ENCODE measurements at places on chromosomes 7 and 10.
A peak's percentile ranks its signal among the peaks of the same experiment; 100 is the strongest.

- H3K4me1 ChIP-seq: no peaks in the 10 kb centered on the region
- H3K27ac ChIP-seq: no peak overlapping the region
- no peak overlapping the region for H3K4me3 ChIP-seq
- H3K36me3 ChIP-seq: no peaks in the 10 kb centered on the region
- DNase-seq: no peak
Observed at GRCh38 chr10:116913695-116914094, 64.4 kb downstream of the ENO4 start.

GRCh38 chr10:104440221-104440620, 86.6 kb downstream of the CFAP58 start:
- H3K4me3 ChIP-seq: no peak overlapping the region
- no peak for DNase-seq
- no peak overlapping the region for H3K27ac ChIP-seq
- no peaks in the 10 kb centered on the region for H3K36me3 ChIP-seq
- no peaks in the 10 kb centered on the region for H3K4me1 ChIP-seq
- H3K27me3 ChIP-seq: peaks cover 8% of the 10 kb centered on the region

GRCh38 chr7:35697414-35698175, 2.7 kb upstream of the HERPUD2 start:
- H3K27me3 ChIP-seq: no peaks in the 10 kb centered on the region
- no peak for DNase-seq
- no peak overlapping the region for H3K27ac ChIP-seq
- H3K36me3 ChIP-seq: peaks cover 8% of the 10 kb centered on the region
- H3K4me1 ChIP-seq: peaks cover 51% of the 10 kb centered on the region

DNA sequence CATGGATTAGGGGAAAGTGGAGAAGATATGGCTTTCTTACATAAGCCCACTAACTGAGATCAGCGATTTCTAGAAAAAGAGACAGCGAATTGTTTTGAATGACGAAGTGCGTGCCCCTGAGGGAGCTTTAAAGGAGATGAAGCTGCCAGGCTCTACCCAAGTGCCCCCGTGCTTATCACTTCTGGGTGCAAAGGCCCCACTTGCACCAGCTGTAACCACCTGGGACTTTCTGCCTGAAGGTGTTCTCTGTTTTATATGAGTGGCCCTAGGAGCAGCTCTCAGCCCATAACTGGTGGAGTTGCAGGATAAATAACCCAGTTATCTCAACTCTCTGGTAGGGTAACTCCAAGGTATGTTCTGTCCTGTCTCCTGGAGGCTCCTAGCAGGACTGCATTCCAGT, 20.4 kb upstream of the CARD11 start:
- H3K27me3 ChIP-seq: no peaks in the 10 kb centered on the region
- peaks cover 90% of the 10 kb centered on the region for H3K4me1 ChIP-seq
- no peaks in the 10 kb centered on the region for H3K36me3 ChIP-seq
- peak overlapping the region; percentile 88 for H3K27ac ChIP-seq

DNA sequence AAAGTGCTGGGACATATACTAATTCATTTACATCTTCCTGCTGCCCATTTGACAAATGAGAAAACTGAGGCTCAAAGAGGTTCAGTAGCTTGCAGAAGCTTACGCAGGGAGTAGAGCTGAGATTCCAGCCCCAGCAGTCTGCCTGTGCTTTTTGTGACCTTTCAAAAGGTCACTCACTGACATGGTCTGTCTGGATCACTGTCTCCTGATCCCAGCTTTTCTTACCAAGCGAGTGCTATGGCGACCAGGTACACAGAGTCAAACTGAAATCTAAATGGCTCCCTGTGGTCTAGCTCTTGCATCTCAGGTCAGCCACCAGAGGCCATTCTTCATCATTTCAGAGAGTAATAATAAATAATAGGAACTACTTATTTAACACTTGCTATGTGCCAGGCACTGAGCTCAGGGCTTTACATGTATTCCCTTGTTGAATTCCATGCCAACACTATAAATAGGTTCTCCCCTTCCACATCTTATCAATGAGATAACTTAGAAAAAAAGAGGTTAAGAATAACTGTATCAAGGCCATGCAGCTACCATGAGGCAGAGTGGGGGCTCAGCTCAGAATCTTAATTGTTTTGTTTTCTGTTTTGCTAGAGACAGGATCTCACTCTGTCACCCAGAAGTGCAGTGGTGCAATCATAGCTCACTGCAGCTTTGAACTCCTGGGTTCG, 381.0 kb downstream of the CALN1 start:
- H3K36me3 ChIP-seq: no peaks in the 10 kb centered on the region
- DNase-seq: no peak
- no peaks in the 10 kb centered on the region for H3K4me1 ChIP-seq
- H3K27ac ChIP-seq: no peak overlapping the region

- H3K4me1 ChIP-seq: peaks cover 28% of the 10 kb centered on the region
- H3K27ac ChIP-seq: peak overlapping the region; percentile 73
- no peaks in the 10 kb centered on the region for H3K27me3 ChIP-seq
- DNase-seq: peak; percentile 54
- peak overlapping the region; percentile 70 for H3K4me3 ChIP-seq
Observed at GRCh38 chr10:128186959-128187787, 61.0 kb upstream of the MKI67 start.

DNA sequence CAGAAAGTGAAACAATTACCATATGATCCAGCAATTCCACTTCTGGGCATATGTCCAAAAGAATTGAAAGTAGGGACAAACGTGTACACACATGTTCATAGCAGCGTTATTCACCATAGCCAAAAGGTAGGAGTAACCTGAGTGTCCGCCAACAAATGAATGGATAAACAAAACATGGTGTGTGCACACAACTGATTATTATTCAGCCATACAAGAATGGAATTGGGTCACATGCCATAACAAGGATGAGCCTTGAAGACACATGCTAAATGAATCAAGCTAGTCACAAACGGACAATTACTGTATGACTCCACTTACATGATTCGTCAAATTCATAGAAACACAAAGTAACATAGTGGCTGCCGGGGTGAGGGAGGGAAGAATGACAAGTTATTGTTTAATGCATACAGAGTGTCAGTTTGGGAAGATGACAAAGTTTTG, 4.1 kb upstream of the OIT3 start:
- H3K27me3 ChIP-seq: peaks cover 2% of the 10 kb centered on the region
- peaks cover 5% of the 10 kb centered on the region for H3K36me3 ChIP-seq
- no peak overlapping the region for H3K27ac ChIP-seq

DNA sequence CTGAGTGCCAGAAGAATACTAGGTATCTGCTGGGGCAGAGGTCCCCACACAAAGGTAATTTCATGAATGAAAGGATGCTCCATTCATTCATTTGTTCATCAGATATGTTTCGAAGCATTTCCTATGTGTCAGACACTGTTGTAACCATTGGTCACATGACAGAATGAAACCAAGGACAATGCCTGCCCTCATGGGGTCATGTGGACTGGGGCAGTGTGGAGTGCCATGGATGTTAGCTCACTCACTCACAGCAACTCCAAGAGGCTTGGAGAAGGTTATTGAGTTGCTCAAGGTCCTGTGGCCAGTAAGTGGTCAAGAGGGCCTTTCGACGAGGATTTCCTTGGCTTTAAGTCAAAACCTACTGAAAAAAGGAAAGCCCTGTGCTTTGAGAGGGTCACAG, 223.5 kb downstream of the ARHGAP12 start:
- no peak for DNase-seq
- H3K27me3 ChIP-seq: no peaks in the 10 kb centered on the region
- no peak overlapping the region for H3K27ac ChIP-seq
- no peak overlapping the region for H3K4me3 ChIP-seq
- peaks cover 24% of the 10 kb centered on the region for H3K4me1 ChIP-seq
- peaks cover 3% of the 10 kb centered on the region for H3K36me3 ChIP-seq

DNA sequence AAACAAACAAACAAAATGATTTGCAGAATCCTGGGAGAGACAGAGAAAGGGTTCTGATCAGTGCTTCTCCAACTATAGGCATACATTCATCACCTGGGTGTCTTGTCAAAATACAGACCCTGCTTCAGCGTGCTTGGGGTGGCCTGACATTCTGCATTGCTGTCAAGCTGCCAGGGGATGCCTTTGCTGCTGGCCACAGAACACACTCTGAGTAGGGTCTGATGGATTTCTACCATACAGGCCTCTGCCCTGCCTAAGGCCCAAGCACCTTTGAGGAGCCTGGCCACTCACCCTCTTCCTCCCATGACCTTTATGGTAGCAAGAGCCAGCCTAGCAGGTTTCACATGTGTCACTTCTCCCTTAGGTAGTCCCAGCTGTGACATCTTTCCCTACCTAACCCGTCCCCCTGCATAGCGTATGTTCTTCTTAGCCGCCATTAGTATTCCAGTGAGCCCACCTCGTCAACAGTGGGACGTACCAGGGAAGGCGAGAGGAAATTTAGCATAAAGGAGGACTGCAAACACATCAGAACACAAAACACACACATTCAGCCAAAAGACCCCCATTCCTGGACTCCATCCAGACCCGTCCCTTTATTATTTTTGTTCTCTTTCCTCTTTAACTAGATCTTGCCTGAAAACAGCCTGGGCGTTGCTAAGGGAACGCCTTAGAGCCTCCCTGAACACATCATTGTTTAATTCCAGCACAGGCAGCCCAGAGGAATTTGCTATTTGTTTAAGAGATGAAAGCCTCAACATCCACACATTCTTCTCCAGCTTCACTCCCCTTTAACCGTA, 43.9 kb upstream of the PODXL start:
- no peak overlapping the region for H3K4me3 ChIP-seq
- no peaks in the 10 kb centered on the region for H3K36me3 ChIP-seq
- H3K27ac ChIP-seq: no peak overlapping the region
- peaks cover 2% of the 10 kb centered on the region for H3K27me3 ChIP-seq

DNA sequence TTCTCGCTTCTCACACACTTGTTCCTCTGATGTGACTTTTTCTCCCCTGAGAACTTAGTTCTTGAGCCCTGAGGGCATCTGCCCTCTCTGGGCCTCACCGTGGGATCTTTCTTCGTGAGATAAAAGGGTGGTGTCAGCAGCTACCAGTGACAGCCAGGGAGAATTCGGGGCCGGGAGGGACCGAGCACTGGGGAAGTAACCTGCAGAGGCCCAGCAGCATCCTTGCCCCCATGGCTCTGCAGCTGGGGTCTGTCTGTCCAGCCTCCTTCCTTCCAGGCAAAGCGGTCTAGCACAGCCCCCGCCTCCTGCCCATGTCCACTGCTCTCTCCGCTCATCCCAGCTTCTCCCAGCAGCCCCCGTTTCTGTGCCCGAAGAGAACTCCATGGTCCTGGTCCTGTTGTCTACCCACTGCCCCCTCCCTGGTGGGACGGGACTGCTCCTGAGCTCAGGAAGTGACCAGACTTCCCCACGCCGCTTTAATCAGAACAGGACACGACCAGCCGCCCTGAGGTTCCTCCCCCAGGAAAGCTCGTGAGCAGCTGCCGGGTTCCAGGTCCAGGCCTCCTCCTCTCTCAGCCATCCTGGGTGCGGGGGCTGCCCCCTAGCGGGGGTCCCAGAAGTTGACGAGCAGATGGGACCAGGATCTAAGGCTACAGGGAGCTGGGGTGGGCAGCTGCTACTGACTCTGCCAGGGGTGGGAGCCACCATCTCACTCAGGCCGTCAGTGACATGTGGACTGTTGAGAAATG, 187.5 kb downstream of the WDR37 start:
- peaks cover 20% of the 10 kb centered on the region for H3K27me3 ChIP-seq
- H3K4me3 ChIP-seq: no peak overlapping the region
- no peak overlapping the region for H3K27ac ChIP-seq
- peaks cover 1% of the 10 kb centered on the region for H3K36me3 ChIP-seq
- peaks cover 10% of the 10 kb centered on the region for H3K4me1 ChIP-seq

- H3K27me3 ChIP-seq: peaks cover 1% of the 10 kb centered on the region
- H3K4me3 ChIP-seq: no peak overlapping the region
- no peak overlapping the region for H3K27ac ChIP-seq
- no peaks in the 10 kb centered on the region for H3K36me3 ChIP-seq
Observed at GRCh38 chr10:78170026-78170475, 136.4 kb downstream of the RPS24 start.

GRCh38 chr10:21757185-21757901, 223.3 kb downstream of the MLLT10 start:
- no peaks in the 10 kb centered on the region for H3K4me1 ChIP-seq
- H3K27ac ChIP-seq: no peak overlapping the region
- no peak for DNase-seq
- peaks cover 4% of the 10 kb centered on the region for H3K36me3 ChIP-seq

- H3K27ac ChIP-seq: no peak overlapping the region
- no peak for DNase-seq
- no peak overlapping the region for H3K4me3 ChIP-seq
- no peaks in the 10 kb centered on the region for H3K36me3 ChIP-seq
- H3K4me1 ChIP-seq: peaks cover 36% of the 10 kb centered on the region
Observed at GRCh38 chr10:96646301-96646700, 59.5 kb upstream of the TM9SF3 start.

- H3K36me3 ChIP-seq: no peaks in the 10 kb centered on the region
- no peak for DNase-seq
- no peak overlapping the region for H3K27ac ChIP-seq
- no peaks in the 10 kb centered on the region for H3K27me3 ChIP-seq
- H3K4me1 ChIP-seq: no peaks in the 10 kb centered on the region
Observed at GRCh38 chr7:80087051-80087770, 47.4 kb upstream of the GNAI1 start.

- peaks cover 12% of the 10 kb centered on the region for H3K4me1 ChIP-seq
- H3K27ac ChIP-seq: no peak overlapping the region
- no peak for DNase-seq
- no peak overlapping the region for H3K4me3 ChIP-seq
- H3K27me3 ChIP-seq: peaks cover 8% of the 10 kb centered on the region
Observed at GRCh38 chr7:158955932-158956804, 99.8 kb downstream of the DYNC2I1 start.

DNA sequence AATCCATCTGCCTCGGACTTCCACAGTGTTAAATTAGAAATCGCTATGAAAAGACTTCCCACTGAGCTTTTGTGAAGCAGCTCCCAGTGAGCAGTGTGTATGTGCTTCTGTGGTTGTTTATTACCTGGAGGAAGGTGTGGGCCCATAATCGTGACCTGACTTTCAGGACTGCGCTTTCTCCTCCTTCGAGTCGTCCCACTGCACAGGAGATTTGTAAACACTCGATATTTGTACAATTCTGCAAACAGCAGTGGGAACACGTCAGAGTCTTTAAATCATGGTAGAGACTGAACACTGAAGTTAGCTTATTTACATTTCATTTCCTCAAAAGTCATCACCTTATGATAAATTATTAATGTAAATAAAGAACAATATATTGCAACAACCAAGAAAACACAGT, 171.4 kb downstream of the ITGA8 start:
- H3K36me3 ChIP-seq: no peaks in the 10 kb centered on the region
- H3K4me3 ChIP-seq: no peak overlapping the region
- no peaks in the 10 kb centered on the region for H3K4me1 ChIP-seq
- H3K27ac ChIP-seq: no peak overlapping the region

GRCh38 chr10:132826524-132827422, 40.8 kb upstream of the NKX6-2 start:
- no peaks in the 10 kb centered on the region for H3K27me3 ChIP-seq
- DNase-seq: no peak
- H3K27ac ChIP-seq: no peak overlapping the region
- no peak overlapping the region for H3K4me3 ChIP-seq
- H3K36me3 ChIP-seq: no peaks in the 10 kb centered on the region
- no peaks in the 10 kb centered on the region for H3K4me1 ChIP-seq

Measured in activated CD4-positive, alpha-beta memory T cell treated with anti-CD3 and anti-CD28 coated beads for 36 hours (primary cell).